ENCODE measurements at places on chromosomes 5 and 9.

GRCh38 chr9:85898332-85898731, 42.6 kb upstream of the NAA35 start:
- DNase-seq = no peak

GRCh38 chr9:130981756-130982137, 27.2 kb upstream of the LAMC3 start:
- peak; percentile 35 for DNase-seq

- no peak for DNase-seq
Observed at GRCh38 chr5:170301981-170302652, 4.5 kb upstream of the LCP2 start.

GRCh38 chr5:33092719-33093118, 348.0 kb upstream of the TARS1 start:
- no peak for DNase-seq

GRCh38 chr9:106296426-106296825, 566.5 kb upstream of the ZNF462 start:
- no peak for DNase-seq

- no peak for DNase-seq
Observed at GRCh38 chr9:136529516-136530460, 16.1 kb downstream of the NOTCH1 start.

- peak; percentile 94 for DNase-seq
Observed at GRCh38 chr9:114364134-114365041, 23.4 kb downstream of the AKNA start.

- no peak for DNase-seq
Observed at GRCh38 chr9:127822108-127822507, 19.4 kb downstream of the FPGS start.

DNA sequence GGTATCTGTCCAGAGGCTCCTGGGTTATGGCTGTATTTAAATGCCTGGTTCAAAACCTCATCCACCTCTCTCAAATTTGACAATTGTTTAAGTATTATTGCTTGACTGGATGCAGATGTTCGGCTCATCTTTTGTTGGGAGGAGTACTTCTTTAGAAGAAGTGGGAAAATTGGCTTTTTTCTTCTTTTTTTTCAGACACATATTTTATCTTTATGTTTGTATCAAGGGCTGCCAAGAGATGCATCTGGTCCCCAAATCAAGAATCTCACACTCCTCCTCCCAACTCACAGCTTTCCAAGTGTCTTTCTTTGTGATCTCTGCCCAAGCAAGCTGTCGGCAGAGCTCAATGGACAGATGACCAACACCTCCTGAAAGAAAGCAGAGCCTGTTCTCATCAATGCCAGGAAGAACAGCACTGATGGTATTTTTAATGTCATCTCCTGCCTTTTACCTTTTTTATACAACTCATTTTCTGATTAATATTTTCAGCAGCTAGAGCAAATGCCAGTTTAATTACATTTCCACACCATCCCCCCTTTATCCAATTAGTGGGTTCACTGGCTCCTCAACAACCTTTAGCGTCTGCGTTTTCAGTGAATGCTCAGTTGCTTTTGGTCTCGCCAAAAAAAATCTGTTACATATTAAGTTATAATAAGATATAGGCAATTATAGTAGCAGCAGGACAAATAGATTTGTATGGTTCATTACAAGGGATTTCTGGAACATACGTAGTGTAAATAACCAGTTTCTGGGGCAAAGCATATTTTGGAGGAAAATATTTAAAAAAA, 110.3 kb upstream of the SLIT3 start:
- no peak for DNase-seq

DNA sequence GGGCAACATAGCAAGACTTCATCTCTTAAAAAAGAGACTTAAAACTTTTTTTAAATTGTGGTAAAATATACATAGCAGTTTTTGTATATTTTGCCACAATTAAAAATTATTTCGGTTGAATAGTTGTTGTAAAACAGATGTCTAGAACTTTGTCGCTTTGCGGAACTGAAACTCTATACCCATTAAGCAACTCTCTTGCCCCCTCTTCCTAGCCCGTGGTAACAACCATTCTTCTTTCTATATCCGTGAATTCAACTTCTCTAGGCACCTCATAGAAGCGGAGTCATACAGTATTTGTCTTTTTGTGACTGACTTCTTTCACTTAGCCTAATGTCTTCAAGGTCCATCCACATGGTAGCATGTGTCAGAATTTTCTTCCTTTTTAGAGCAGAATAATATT, 43.3 kb downstream of the SPARC start:
- no peak for DNase-seq

DNA sequence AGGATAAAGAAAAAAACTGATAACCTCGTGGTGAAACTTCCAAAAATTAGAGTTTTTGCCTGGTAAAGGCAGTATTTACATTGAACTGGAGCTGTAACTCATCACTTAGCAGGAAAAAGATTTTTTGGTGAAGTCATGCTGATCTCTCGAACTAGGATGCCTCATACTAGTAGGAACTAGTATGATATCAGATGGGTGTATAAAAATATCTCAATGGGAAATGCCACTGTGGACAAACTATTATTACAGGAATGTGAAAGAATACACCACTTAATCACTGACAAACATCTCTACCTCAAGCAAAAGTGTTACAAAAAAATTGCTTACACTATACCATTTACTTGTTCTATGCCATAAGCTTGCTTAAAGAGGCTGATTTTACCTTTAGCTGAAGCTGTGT, 28.4 kb downstream of the RFX3 start:
- no peak for DNase-seq

- peak; percentile 91 for DNase-seq
Observed at GRCh38 chr9:127785933-127786772, at the start of gene CDK9. Gene CDK9 (plus strand): TSS chr9:127786034. CDS start chr9:127786149, 115 bp downstream.
